ENCODE measurements at places on chromosomes 5 and 9. TPM values are rescaled to one million over a fixed set of nuclear protein-coding genes. Genes with fewer than 3 reads are reported as not detected.

The GFPT2 gene
- 7.0 TPM for polyA plus RNA-seq

DNA sequence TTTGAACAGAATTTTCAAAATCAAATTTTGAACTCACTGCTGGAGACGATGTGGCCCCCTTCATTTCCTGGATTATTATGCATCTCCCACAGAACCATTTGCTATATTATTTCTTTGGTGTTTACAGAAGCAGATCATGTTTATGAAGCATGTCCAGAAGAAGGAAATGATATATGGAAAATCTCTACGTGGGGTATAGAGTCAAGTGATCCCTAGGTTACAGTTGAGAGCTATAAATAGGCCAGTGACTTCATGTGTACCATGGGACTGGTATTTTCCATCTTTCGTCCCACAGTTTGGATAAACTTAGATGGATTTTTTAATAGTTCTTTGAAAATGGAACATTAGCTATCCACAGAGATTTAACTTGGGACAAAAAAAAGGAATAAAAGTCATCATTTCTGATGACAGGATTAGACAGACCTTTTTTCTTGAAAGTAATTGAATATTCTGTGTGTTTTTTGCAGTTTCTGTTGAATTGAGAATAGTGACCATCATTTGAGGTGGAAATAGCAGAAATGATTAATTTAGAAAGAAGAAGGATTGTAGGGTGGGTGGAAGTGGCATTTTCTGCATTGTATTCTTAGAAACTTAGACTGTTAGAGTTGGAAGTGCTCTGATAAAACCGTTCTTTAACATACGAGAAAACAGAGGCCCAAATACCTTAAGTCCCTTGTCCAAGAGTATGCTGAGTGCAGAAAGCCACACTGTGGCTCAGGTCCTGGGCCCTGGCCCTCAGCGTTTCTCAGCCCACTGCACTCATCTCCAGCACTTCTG, 136.4 kb downstream of the PIP5K1B start:
- peak; percentile 22 for DNase-seq

The TSLP gene
- 0.64 TPM for polyA plus RNA-seq

The LPAR1 gene
- polyA plus RNA-seq, result 58.1 TPM

GRCh38 chr5:33129309-33129708, 311.5 kb upstream of the TARS1 start:
- DNase-seq, result no peak

The PCDHA4 gene
- polyA plus RNA-seq, result 0.17 TPM

DNA sequence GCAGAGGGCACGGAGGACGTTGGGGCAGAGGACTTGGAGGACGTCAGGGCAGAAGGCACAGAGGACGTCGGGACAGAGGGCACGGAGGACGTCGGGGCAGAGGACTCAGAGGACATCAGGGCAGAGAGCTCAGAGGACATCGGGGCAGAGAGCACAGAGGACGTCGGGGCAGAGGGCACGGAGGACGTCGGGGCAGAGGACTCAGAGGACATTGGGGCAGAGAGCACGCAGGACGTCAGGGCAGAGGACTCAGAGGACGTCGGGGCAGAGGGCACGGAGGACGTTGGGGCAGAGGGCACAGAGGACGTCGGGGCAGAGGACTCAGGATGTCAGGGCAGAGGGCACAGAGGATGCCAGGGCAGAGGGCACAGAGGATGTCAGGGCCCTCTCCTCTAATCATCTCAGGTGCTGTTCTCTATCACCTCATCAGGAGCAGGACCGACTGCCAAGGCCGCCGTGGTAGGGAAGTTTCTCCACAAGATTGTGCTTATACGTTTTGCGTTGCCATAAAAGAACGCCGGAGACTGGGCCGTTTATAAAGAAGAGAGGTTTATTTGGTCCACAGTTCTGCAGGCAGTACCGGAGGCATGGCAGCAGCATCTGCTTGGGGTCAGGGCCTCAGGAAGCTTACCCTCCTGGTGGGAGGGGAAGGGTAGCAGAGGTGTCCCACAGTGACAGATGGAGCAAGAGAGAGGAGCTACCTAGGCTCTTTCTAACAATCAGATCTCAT, 29.4 kb upstream of the ADAMTS2 start:
- no peak for DNase-seq

DNA sequence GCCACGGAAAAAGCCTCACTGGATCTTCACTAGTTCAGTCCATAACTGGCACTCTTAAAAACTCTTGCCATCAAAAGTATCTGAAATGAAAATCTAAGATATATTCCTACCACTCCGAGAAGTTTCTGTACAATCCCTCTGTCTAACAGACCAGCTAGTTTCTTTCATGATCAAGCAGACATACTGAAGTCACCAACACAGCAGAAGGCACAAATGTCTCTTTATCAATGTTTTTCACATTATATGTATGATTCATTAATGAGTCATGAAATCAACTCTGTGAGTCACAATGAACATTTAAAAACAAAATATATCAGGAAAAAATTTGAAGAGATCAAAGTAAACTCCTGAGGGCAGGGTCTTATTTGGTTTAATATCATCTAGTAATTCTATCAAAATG, 50.8 kb downstream of the F2R start:
- no peak for DNase-seq

GRCh38 chr9:109289186-109289585, 31.7 kb downstream of the EPB41L4B start:
- no peak for DNase-seq

DNA sequence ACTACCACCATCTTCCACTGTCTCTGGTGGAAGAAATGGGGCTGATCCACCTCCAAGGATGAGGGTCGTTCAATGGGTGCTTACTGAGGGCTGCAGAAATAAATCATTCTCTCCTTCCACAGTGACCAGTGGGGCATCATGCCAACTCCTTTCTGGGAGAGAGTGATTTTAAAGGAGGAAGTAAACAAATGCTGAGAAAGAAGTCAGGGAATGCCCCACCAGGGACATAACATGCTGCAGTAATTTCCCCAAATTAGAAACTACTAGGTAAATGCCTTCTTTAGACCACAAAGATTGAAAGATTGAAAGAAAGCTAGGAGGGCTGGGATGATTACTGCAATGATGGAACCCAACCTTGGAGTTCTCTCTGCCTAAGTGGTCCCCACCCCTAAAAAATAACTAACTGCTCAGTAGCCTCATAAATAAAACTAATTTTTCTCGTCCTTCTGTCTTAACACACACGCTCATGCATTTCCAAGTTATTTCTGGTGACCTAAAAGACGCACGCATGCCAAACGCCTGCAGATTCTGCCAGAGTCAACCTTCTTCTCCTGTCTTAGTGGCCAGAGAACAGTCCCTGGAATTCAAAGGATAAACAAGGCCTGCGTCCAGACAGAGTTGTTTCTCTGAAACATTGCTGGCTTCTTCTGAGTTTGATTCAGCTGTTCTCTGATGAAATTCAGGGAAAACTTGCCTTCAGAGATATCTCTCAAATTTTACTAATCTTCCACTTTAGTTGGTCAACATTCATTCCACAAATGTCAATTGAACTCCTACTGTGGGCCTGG, 250.0 kb downstream of the NR3C1 start:
- DNase-seq, result peak; percentile 79

DNA sequence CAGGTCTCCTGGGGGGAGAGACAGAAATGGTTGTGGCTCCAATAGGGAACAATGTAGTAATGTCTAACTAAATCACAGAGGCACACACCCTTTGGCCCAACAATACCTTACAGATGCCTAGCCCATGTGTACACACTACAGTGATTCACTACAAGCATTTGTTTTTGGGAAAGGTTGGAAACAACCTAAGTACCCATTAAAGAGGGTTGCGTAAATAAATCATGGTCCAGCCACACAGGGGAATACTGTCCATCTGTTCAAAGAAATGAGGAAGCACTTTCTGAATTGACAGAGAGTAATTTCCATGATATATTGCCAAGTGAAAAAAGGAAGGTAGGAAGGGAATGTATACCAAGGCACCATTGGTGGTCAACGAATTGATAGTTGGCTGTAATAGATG, 22.0 kb upstream of the GTF3C5 start:
- no peak for DNase-seq

DNA sequence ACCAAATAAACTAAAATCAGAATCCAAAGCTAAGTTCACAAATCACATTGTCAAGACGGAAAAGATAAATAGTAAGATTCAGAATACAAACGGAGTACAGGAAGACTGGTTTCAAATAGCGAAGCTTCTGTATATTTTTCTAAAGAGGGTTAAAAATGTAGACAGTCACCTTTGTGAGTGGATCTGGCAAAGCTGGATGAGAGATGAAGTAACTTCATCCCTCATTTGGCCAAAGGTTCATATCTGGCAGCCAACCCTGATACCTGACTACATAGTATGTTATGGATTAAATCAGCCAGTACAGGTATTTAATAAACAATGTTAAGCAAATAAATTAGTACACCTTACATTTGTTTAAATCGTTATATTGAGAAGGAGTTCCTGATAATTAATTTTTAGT, 21.3 kb upstream of the DENND4C start:
- DNase-seq, result no peak

DNA sequence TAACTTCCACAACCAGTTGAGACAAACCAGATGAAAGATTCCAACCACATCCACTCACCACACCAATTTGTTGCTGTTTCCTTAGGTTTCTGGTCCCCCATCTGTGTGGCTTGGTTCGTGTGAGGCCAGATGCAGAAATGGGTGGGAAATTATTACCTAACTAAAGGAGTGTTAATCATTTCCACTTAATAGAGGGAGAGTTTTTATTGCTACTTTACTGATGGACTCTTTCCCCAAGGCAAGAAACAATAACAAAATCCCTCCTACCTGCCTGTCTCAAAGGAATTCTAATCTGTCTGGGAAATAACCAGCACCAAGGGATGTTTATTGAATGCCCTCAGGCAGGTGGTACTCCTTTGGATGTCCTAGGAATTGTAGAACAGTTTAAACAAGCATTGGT, 76.3 kb downstream of the TMEM167A start:
- no peak for DNase-seq

- no peak for DNase-seq
These were observed 48.4 kb upstream of the CKMT2 start for GRCh38 chr5:81184749-81185110.

The NUTM2F gene
- not detected for polyA plus RNA-seq

The OR13D1 gene
- polyA plus RNA-seq, result not detected

DNA sequence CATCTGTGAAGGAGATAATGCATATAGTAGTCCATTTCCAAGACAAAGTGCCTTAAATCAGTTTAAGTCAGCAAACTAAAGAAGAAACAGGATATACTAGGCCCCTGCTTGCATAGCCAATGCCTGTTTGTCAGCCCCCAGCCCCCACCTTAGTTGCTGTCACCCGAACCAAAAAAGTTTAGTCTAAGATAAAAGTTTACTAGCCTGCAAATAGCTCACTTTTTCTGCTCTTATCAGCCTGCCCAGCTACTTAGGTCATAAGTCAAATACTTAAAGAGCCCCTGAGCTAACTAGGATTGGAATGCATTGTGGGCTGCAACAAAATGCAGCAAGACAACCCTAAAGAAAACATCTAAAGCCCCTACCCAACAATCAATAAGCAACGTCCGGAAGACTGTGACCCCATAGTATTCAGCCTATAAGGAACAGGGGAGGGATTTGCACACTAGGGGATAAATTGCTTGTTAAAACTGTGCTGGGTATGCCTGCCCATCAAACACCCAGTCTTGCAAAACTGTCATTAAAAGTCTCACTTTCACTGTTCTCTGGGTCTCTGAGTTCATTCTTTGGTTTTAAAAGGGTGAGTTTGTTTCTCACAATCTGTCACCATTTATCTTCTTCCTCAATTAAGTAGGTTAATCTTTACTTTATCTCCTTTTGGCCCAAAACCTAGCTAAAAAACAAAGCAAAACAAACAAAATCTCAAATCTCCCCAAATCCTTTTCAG, 92.4 kb upstream of the CEP78 start:
- DNase-seq, result no peak

DNA sequence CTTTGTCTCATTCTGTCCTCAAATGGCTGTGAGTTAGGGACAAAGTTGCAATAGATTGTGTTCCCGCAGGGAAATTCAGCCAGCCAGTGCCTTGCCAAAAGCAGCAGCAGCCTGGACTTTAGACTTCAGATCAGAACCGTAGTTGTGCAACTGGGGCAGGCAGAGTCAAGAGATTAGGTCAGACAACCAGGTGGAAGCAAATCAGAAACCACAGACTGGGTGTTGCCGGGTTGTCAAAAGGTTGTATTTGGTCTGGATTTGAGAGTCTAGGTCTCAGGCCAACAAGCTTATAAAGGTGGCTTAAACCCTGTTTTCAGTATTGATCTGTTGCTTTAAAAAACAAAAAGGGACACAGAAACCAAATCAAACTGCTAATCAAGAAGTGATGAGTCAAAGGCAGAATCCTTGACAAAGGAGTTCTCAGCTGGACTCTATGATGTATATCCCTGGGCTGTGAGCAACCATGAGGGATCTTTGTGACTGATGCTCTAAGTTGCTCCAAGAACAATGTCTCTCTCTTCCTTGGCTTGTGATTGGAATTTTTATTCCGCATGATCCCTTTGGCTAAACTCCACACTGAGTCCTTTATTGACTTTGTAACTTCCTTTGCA, 20.9 kb downstream of the RFK start:
- DNase-seq, result peak; percentile 91

DNA sequence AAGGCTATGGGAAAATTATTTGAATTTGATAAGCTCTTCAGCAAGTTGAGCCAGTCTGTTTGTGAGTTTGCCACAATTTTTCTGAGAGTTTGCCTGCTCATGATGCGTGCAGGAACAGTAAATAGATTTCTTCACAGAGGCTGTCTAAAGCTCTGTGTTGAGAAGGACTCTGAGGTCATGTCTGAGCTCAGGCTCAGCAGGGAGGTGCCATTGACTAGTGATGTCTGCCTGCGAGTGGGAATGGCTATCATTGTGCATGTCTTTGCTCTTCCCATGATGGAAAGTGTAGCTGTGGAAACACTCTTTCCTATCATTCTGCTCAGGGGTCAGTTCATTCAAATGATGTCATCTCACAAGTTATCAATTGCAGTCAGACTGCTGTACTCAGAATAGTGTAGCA, 142.8 kb downstream of the RASEF start:
- no peak for DNase-seq

The FOXD1 gene
- polyA plus RNA-seq, result 0.99 TPM

DNA sequence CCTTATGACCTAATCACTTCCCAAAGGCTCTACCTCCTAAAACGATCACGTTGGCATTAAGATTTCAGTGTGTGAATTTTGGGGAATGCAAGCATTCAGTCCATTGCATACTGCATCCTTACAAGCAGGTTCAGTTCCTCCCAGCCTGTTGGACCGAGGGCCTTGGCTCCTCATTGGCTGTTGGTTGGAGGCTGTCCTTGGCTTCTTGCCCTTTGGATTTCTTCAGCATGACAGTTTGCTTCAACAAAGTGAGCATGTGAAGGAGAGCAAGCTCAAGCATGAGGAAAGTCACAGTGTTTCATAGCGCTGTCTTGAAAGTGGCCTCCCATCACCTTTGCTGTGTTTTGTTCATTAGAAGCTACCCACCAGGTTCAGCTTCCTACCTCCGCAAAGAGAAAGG, 109.5 kb downstream of the GADD45G start:
- no peak for DNase-seq

- no peak for DNase-seq
These were observed 79.6 kb downstream of the NTNG2 start for GRCh38 chr9:132241483-132241839.

Data from muscle of back (tissue), 13 donors.